ENCODE measurements at places on chromosomes 1 and 21.
A peak's percentile ranks its signal among the peaks of the same experiment; 100 is the strongest.

GRCh38 chr1:52305417-52306226, 60.4 kb downstream of the CC2D1B start:
- no peaks in the 10 kb centered on the region for H3K4me1 ChIP-seq
- H3K4me3 ChIP-seq = no peak overlapping the region
- no peak overlapping the region for H3K27ac ChIP-seq

DNA sequence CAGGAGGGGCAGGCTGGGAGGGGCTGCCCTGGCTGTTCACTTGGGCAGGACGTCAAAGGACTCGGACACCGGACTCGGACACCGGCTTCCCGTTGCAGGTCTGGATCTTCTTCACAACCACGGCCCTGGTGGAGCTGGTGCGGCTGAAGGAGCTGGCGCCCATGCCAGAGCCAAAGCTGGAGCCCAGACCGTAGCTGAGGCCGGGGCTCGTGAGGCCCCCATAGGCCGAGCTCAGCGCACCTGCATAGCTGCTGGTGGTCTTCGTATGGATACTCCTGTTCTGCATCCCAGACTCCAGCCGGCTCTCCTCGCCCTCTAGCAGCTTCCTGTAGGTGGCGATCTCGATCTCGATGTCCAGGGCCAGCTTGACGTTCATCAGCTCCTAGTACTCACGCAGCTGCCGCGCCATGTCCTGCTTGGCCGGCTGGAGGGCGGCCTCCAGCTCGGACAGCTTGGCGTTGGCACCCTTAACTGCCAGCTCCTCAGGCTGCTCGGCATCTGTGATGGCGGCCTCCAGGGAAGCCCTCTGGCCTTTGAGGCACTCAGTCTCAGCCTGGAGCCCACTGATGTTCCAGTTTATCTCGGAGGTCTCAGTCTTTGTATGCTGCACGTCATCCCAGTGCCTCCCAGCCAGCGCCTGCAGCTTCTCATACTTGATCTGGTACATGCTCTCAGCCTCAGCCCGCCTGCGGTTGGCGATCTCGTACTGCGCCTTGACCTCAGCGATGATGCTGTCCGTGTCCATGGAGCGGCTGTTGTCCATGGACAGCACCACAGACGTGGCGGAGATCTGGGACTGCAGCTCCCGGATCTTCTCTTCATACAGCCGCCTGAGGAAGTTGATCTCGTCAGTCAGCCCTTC, 15.1 kb upstream of the KLF17 start:
- DNase-seq = peak; percentile 91
- no peak overlapping the region for H3K4me3 ChIP-seq
- H3K27ac ChIP-seq = no peak overlapping the region
- no peaks in the 10 kb centered on the region for H3K4me1 ChIP-seq
- H3K36me3 ChIP-seq = no peaks in the 10 kb centered on the region

GRCh38 chr1:61294930-61295329, 212.6 kb downstream of the NFIA start:
- no peaks in the 10 kb centered on the region for H3K4me1 ChIP-seq
- peak; percentile 57 for DNase-seq
- H3K36me3 ChIP-seq = no peaks in the 10 kb centered on the region
- no peak overlapping the region for H3K4me3 ChIP-seq
- H3K27ac ChIP-seq = no peak overlapping the region

GRCh38 chr1:8539683-8540082, 221.8 kb downstream of the SLC45A1 start:
- no peak overlapping the region for H3K4me3 ChIP-seq
- peaks cover 75% of the 10 kb centered on the region for H3K36me3 ChIP-seq
- DNase-seq = no peak
- no peak overlapping the region for H3K27ac ChIP-seq

DNA sequence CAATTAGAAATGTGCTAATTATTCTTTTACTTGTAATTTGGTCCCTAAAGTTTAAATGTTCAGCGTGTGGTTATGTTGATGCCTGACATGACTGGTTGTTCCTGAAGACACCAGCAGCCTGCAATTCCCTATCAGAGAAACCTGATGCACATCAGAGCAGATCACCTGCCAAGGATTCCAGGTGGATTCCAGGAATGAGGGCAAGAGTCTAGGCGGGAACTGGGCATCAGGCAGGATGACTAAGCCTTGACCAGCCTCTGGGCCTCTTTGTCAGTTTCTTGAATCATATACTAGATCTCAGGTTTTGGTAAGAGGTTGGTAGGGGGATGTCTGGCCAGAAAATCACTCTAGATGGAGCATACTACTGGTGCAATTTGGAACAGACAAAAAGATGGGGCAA, 130.7 kb upstream of the TNR start:
- H3K27me3 ChIP-seq = no peaks in the 10 kb centered on the region
- DNase-seq = no peak
- H3K36me3 ChIP-seq = no peaks in the 10 kb centered on the region
- H3K4me1 ChIP-seq = peaks cover 12% of the 10 kb centered on the region

- no peaks in the 10 kb centered on the region for H3K4me1 ChIP-seq
- no peaks in the 10 kb centered on the region for H3K27me3 ChIP-seq
- no peak overlapping the region for H3K4me3 ChIP-seq
- no peaks in the 10 kb centered on the region for H3K36me3 ChIP-seq
- no peak overlapping the region for H3K27ac ChIP-seq
- no peak for DNase-seq
Observed at GRCh38 chr1:177206831-177207355, 36.1 kb downstream of the BRINP2 start.

- no peaks in the 10 kb centered on the region for H3K36me3 ChIP-seq
- H3K27ac ChIP-seq = no peak overlapping the region
- no peak overlapping the region for H3K4me3 ChIP-seq
- no peaks in the 10 kb centered on the region for H3K27me3 ChIP-seq
Observed at GRCh38 chr1:225899044-225899925, 10.3 kb upstream of the LEFTY1 start.

DNA sequence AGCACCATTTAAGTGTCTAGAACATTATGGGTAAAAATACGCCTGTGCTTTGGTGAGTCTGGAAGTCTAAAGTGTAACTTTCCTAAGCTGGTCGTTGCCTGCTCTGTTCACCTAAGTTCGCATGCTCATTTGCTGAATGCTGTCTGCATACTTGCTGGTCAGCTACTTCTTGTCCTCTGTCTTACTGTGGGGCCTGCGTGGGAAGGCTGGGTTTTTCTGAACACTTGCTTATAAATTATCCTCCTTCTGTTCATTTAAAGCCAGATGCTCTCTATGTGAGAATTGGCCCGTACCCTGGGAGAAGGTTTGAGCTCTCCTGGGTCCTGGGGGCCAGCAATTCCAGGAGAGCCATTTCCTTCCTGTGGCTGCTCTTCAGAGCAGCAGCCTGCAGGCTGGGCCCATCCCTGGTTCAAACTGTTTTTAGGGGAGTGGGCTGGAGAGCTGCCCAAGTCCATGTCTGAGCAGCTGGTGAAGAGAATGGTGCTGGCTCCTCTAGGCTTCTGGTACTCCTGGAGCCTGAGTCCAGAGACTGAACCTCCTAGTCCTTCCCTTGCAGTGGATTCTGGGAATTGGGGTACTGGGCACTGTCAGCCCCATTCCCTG, 75.7 kb downstream of the GALNT2 start:
- H3K27ac ChIP-seq = peak overlapping the region; percentile 1
- DNase-seq = no peak
- no peaks in the 10 kb centered on the region for H3K27me3 ChIP-seq
- H3K4me1 ChIP-seq = no peaks in the 10 kb centered on the region

GRCh38 chr1:23459338-23459757, 24.6 kb downstream of the ASAP3 start:
- no peaks in the 10 kb centered on the region for H3K4me1 ChIP-seq
- H3K4me3 ChIP-seq = no peak overlapping the region
- no peaks in the 10 kb centered on the region for H3K27me3 ChIP-seq
- H3K27ac ChIP-seq = no peak overlapping the region

DNA sequence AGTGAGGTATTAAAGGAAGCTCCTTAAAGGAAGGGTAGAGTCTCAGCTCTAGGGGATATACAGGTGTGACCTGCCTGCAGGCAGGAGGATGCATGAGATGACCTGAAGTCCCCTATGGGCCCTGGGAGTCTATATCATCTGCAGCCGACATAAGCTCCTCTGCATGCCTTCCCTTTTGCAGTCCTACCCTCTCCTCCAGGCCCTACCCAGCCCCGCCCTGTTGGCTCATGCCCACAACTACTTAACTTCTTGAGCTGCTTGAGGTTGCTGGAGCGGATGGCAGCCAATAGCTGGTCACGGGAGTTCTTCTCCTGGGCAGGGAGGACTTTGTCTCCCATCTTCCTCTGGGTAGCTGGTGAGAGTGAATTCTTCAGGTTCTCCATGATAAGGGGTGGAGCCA, 10.3 kb downstream of the SHISA4 start:
- H3K27ac ChIP-seq = no peak overlapping the region
- no peak overlapping the region for H3K4me3 ChIP-seq
- H3K4me1 ChIP-seq = no peaks in the 10 kb centered on the region
- DNase-seq = no peak
- no peaks in the 10 kb centered on the region for H3K27me3 ChIP-seq

- no peak overlapping the region for H3K4me3 ChIP-seq
- no peaks in the 10 kb centered on the region for H3K36me3 ChIP-seq
- no peaks in the 10 kb centered on the region for H3K27me3 ChIP-seq
- no peak overlapping the region for H3K27ac ChIP-seq
- no peaks in the 10 kb centered on the region for H3K4me1 ChIP-seq
- DNase-seq = no peak
Observed at GRCh38 chr1:236035681-236036101, 29.2 kb downstream of the NID1 start.

DNA sequence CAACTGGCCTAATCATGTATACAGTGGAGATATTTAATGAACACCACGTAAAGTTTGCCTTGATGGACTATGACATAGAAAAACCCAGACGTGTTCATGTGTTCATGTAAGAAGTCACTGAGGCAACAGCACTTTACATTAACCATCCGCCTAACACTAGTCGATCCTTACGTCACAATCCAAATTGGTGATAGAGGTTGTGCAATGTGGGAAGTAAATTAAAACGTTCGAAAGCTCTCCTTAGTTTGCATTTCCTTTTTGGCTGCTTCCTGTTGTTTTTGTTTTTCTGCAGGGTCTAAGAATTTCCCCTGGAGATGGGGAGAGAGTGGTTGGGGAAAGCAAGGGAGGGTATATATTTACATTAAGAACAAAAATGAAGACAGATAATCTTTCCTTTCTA, 587.5 kb upstream of the ADGRL2 start:
- H3K27ac ChIP-seq = no peak overlapping the region
- H3K4me3 ChIP-seq = no peak overlapping the region
- H3K4me1 ChIP-seq = no peaks in the 10 kb centered on the region
- H3K36me3 ChIP-seq = no peaks in the 10 kb centered on the region

Data from endodermal cell (in vitro differentiated cells).